ENCODE measurements at places on chromosomes 13 and 19. TPM values are rescaled to one million over a fixed set of nuclear protein-coding genes. Genes with fewer than 3 reads are reported as not detected.

Gene ARID3A
- total RNA-seq = 23.5 TPM

Gene CEACAM16
- not detected for total RNA-seq

Gene ZNF772
- total RNA-seq = 1.5 TPM

Gene GRAMD1A
- 133 TPM for total RNA-seq

Gene PALM
- 1.2 TPM for total RNA-seq

Gene TMEM59L
- 0.89 TPM for total RNA-seq

Gene SPIB
- 101 TPM for total RNA-seq

Gene CDADC1
- total RNA-seq = 12.5 TPM

Gene COMP
- total RNA-seq = not detected

Gene PTGER1
- not detected for total RNA-seq

Gene KCNRG
- not detected for total RNA-seq

Gene POLD1
- total RNA-seq = 127 TPM

Gene TOMM40
- total RNA-seq = 80.9 TPM

Gene KLK2
- not detected for total RNA-seq

Gene IRGC
- total RNA-seq = not detected

Gene CLEC11A
- 4.2 TPM for total RNA-seq

Gene GARIN5A
- 1.00 TPM for total RNA-seq

Gene PTPRS
- total RNA-seq = 88.7 TPM

Gene IZUMO2
- total RNA-seq = not detected

Gene MISP
- total RNA-seq = 0.23 TPM

Gene GRK1
- total RNA-seq = not detected

Gene MLNR
- not detected for total RNA-seq

Gene AZU1
- total RNA-seq = not detected

Gene LRRC63
- total RNA-seq = not detected

Gene EPS8L1
- total RNA-seq = 10.6 TPM

Gene ZNF112
- not detected for total RNA-seq

Gene PMIS2
- total RNA-seq = not detected

Gene DAND5
- total RNA-seq = 0.77 TPM

Gene NAPSA
- 15.7 TPM for total RNA-seq

Gene ZNF560
- not detected for total RNA-seq

Gene HOOK2
- 29.4 TPM for total RNA-seq

Gene RPL13A
- 3,606 TPM for total RNA-seq

Gene CAMSAP3
- 1.9 TPM for total RNA-seq

Gene TGFB1
- 88.8 TPM for total RNA-seq

Gene ELSPBP1
- total RNA-seq = not detected

Gene RNF225
- 0.77 TPM for total RNA-seq

Gene SIAH3
- not detected for total RNA-seq

Gene SERPINE3
- not detected for total RNA-seq

Gene ZNF229
- not detected for total RNA-seq

Gene MEF2B
- total RNA-seq = 295 TPM

Gene ZNF738
- total RNA-seq = 50.9 TPM

Gene KIR3DL1
- not detected for total RNA-seq

Gene BRSK1
- 25.7 TPM for total RNA-seq

Gene ZNF93
- 19.1 TPM for total RNA-seq

Gene GPR12
- total RNA-seq = not detected

Gene LRRC4B
- not detected for total RNA-seq

Measured in OCI-LY7 (cell line).